ENCODE measurements at places on chromosomes 1 and 21.

GRCh38 chr1:29292344-29292743, 56.0 kb downstream of the PTPRU start:
- DNase-seq, result no peak

GRCh38 chr1:218592688-218593087, 247.6 kb downstream of the TGFB2 start:
- no peak for DNase-seq

DNA sequence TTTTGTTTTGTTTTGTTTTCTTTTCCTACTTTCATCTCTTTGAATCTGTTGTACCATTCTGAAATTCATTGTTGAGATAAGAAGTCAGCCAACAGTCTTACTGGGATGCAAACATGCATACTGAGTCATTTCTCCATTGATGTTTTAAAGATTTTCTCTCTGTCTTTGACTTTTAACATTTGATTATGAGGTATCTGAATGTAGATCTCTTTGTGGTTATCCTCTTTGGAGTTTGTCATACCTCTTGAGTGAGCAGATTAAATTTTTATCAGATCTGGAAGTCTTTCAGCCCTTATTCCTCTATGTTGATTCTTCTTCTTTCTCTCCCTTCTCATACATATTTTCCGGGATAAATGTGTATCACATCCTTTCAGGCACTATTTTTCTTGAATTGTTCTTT, 406.9 kb upstream of the NCAM2 start:
- DNase-seq, result no peak

- no peak for DNase-seq
Observed at GRCh38 chr1:157540160-157540748, 12.1 kb downstream of the FCRL5 start.

GRCh38 chr1:212415107-212415841, 588 bp upstream of the PACC1 start:
- no peak for DNase-seq

GRCh38 chr1:61187352-61188086, 105.2 kb downstream of the NFIA start:
- no peak for DNase-seq

GRCh38 chr1:117093870-117094621, 27.5 kb downstream of the TRIM45 start:
- DNase-seq, result no peak

- DNase-seq, result peak; percentile 42
Observed at GRCh38 chr21:35932232-35932911, 128.0 kb downstream of the SETD4 start.

GRCh38 chr1:28086651-28087050, 1.8 kb downstream of the EYA3 start:
- no peak for DNase-seq

DNA sequence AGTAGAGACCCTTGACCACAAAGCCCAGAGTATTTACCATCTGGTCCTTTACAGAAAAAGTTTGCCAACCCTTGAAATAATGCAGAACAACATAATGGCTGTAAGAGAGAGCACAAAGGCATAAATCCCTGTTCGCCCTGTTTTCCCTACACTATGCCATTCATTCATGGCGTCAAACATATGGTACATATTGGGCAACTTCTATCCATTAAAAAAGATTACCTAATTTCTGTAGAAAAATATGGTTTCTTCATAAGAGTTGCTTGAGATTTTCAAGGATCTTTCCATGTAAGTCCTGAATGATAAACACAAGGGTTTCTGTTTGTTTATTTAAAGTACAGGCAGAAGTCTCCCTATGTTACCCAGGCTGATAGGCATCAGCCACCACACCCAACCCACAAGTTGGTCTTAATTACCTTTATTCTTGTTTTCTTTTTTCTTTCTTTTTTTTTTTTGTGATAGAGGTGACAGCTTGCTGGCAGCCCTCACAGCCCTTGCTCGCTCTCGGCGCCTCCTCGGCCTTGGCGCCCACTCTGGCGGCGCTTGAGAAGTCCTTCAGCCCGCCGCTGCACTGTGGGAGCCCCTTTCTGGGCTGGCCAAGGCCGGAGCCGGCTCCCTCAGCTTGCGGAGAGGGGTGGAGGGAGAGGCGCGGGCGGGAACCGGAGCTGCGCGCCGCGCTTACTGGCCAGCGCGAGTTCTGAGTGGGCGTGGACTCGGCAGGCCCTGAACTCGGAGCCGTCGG, 68.3 kb upstream of the NR5A2 start:
- DNase-seq, result no peak

GRCh38 chr1:76068542-76068941, 6.0 kb upstream of the ST6GALNAC3 start:
- peak; percentile 57 for DNase-seq

- DNase-seq, result no peak
Observed at GRCh38 chr1:224087286-224087794, 26.6 kb upstream of the FBXO28 start.

- no peak for DNase-seq
Observed at GRCh38 chr1:169133228-169133576, 26.7 kb downstream of the ATP1B1 start.

GRCh38 chr1:245663373-245663772, 508.6 kb downstream of the KIF26B start:
- no peak for DNase-seq

DNA sequence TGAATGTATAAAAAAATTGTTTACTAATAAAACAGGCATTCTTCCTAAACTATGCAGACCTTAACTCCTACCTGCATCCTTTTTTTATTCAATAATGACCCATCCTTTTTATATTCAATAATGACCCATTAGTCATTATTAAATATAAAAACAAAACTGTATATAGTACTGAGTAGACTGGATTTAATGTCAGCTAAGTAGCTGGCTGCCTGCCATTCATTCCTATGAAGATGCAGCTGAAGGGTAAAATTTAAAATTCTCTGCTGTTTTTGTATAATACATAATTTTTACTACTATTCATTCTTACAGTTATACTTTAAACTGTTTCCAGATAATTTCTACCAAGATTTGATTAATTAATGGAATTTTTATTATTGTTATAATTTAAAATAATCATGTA, 79.3 kb downstream of the DENND1B start:
- no peak for DNase-seq

DNA sequence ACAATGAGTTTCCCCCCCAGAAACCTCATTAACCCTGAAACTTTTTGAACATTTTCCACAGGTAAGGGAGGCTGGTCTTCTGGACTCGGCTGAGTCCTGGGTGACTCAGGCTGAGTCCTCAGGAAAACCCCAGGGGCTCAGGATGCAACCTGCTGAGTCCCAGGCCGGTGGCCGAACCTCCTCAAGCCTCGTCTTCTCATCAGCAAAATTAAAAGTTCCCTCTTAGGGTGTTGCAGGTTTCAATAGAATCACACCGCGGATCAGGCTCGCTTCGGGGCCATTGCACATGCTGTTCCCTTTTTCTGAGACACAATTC, 35.0 kb upstream of the GRHL3 start:
- peak; percentile 48 for DNase-seq

DNA sequence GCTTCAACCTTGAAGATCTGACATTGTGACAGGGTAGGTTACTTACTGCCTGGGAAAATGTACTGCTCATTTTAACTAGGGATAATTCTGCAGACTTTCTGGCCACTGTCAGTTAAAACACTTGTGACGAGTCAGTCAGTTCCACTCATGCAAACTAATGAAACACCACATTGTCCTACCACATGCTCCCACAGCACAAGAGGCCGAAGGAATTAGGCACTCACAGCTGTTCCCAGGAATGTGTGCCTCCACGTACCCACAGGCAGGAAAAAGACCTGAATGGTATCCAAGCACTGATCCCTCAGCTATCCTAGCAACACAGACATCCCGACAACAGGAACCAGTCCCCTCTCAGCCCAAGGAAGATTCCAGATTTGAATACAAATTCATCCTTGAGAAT, 12.3 kb downstream of the BCAR3 start:
- no peak for DNase-seq

GRCh38 chr1:10257851-10258250, 47.5 kb downstream of the KIF1B start:
- DNase-seq, result no peak

DNA sequence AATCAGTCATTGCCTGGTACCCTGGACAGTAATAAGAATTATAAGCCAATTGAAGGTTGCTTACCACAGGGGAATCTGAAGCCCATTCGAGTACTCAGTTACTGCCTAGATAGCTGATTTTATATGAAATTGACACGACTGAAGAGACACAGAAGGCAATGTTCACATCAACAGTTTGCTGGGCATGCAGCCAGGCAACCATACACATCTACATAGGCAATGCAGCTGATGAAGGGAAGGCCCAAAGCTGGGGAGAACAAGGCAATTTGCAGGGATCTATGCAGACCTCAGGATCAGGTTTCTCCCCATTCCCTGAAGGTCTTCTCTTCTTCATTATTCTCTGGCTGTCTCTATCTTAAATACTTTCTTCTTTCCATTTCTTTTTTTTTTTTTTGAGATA, 448.7 kb downstream of the PTBP2 start:
- DNase-seq, result no peak

DNA sequence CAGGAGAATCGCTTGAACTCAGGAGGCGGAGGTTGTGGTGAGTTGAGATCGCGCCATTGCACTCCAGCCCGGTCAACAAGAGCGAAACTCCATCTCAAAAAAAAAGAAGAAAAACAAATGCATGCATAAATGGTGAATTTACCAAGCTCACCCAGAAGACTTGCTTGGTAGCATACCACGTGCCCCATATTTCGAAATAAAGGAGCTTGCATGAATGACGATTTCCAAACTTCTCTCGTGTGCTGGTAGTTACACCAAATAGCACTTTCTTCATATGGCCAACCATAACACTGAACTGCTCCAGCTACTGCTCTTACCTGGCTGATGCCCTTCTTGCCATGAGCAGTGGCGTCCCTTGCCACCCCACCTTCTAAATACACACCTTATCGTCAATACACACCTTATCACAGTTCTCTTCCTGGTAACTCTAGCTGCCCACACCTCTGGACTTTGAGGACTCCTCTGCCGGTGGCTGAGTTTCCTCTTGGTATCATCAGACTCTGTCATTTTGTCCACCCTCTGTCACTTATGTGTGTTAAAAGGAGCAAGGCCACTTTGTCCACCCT, 2.8 kb downstream of the DOP1B start:
- DNase-seq, result no peak

- DNase-seq, result no peak
Observed at GRCh38 chr1:179080866-179081686, 794 bp upstream of the TOR3A start.

DNA sequence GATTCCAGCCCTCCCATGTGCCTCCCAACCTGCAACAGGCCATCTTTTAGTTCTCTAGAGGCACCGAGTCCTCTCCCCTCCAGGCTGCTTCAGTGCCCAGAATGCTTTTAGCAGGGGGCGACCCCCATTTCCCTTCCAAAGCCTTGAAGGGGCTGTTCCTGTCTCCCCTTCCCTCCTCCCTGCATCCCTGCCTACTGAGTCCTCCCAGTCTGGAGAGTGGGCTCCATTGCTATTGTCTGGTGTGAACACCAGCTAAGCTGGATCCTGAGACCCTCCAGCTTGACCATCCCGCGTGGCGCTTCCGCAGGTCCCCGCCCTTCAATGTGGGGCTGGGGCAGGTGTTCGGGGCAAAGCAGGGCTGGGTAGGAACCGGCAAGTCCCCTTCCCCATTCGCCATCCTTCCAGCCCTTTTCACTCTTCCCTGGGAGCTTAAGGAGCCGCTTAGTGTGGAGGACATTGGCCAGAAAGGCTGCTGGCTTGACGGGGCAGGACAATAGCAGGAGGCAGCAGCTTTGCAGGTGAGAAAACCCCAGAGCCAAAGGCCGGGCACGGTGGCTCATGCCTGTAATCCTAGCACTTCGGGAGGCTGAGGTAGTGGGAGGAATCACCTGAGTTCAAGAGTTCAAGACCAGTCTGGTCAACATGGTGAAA, 32.2 kb downstream of the PADI6 start:
- no peak for DNase-seq

DNA sequence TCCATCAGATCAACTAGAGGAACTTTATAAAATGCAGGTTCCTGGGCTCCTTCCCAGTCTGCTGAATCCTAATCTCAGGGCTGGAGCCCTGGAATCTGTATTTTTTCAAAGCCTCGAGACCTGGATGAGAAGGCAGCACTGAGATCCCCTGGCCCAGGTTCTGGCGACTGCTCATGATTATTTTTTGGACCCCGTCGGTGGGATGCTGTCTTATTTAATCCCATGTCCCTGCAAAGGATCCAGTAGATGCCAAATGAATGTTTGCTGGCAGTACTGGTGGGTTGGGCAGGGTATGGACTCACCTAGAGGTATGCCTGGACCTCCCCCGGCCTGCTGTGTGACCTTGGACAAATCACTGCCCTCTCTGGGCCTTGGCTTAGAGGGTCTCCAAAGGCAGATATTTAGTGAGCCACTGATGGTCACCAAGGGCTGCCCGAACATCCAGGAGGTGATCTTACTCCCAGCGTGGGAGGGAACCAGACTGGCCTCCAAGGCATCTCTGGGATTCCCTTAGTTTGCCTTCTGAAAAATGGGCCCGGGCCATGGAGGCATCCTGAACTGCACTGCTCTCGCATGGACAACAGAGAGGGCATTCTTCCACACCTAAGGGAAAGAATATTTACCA, 91.6 kb upstream of the RUNX3 start:
- DNase-seq, result no peak

DNA sequence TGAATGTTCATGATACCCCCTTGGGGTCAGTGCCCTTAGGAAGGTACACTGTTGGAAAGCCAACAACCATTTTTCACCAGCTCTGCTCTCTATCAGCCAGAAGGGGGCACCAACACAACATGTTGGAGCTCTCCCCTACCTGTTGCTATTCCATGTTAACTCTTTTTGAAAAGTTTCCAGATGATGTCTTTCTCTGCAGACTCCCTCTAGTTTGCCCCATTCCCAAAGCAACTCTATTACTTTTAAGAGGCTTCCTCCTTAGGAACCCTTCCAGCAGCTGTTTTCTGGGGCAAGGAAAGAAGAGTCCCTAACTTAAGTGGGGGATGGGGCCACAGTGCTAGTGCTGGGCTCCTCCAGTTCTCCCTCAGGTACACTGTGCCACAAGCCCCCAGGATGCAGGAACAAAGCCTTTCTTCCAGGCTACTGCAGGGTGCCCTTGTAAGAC, 22.9 kb upstream of the NDC1 start:
- peak; percentile 29 for DNase-seq

Measured in SW 1271 (cell line).